ENCODE measurements at places on chromosomes 6 and 20.
A peak's percentile ranks its signal among the peaks of the same experiment; 100 is the strongest.

GRCh38 chr6:57301757-57302156 is 15.7 kb upstream of the PRIM2 start:
- DNase-seq, result no peak

DNA sequence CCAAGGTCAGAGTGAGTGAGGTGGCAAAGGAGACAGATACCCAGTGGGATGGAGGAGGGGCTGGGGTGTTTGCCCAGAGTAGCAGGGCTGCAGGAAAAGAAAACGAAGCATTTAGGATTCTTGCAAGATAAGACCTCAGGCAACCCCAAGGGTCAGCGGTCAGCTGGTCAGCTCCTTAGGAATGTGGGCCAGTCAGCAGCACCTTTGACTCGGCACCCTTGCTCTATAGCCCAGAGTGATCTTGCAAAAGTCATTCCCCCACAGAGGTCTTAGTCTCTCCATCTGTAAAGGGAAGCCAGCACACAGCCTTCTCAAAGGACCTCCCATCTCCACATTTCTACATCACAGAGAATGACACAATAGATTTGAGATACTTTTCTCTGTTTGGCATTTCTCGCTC is 56.7 kb downstream of the VEGFA start:
- no peak for DNase-seq

DNA sequence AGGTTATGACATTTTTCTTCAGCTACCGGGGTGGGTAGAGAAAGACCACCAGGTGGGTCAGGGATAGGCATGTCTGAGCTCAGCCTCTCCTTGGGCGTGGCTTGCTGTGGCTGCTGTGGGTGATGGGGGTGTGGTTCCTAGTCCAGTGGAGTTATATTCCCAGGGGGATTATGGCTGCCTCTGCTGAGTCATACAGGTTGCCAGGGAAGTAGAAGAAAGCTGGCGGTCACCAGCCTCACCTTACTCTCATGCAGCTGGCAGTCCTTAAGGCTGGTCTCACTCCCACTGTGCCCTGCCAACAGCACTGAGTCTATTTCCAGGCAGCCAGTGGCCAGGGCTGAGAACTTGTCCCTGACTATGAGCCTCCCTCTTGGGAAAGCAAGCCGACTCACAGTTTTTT is 130.0 kb downstream of the SCP2D1 start:
- no peak for DNase-seq

DNA sequence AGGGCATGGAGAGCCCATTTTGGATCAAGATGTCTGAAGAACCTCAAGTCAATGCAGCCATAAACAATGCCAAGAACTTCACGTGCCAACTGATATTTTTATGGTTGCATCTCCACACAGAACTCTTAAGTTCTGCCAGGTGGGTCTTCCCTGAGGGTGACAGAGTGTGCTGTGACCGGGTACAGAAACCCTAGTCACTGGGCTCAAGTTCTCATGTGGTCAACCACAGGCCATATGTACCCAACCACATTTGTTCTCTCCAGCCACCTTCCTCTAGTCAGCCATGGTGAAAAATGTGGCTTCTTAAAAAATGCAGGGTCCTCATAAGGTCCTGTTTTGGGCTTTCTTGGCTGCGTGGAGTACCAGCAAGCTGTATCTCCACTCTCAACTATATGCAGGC is 48.9 kb downstream of the CLIC5 start:
- no peak for DNase-seq

GRCh38 chr20:57628047-57628961 is 8.1 kb upstream of the ZBP1 start:
- DNase-seq, result peak; percentile 43

DNA sequence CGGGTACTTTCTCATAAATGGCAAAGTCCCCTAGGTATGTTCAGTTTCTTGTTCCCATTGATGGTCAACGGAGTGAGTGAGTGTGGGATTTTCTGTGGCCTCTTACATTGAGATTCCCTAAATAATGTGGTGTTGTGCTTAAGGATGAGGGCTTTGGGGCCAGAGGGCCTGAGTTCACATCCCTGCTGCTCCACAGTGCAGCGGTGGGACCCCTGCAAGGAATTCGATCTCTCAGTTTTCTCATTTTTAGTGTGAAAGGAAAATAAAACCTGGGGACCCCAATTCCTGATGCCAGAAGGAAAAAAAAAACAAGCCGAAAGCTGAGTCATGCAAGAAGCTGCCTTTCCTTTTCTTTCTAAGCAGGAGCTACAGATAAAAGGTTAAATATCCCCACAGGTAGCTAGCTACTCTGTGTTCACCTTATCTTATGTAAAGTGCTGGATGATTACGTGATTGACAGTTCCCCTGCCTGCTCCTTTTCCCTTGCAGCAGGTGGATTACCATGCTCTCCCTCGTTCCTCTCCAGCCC is 120.2 kb upstream of the CLDN20 start:
- DNase-seq, result no peak

- no peak for DNase-seq
Observed at GRCh38 chr20:15639839-15640238, 933.4 kb downstream of the KIF16B start.

- DNase-seq, result no peak
Observed at GRCh38 chr20:45044084-45044573, 56.8 kb downstream of the KCNS1 start.

- DNase-seq, result no peak
Observed at GRCh38 chr6:14751645-14752175, 494.2 kb upstream of the JARID2 start.

DNA sequence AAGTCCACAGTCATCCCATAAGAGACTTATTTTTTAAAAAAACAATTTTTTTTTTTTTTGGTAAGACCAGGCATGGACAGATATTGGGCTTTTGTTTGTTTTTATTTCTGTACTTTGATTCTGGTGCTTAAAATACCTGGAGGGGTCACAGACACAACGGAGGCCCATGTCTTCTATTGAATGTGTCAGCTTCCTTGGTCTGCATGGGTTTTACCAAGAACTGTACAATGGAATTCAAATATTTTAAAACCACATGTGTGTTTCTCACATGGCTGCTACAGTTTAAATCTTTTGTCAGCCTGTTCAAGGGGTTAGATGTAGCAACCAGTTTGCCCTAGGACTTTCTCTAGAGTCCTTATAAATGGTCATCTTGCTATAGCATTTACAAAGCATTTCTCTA is 139.8 kb downstream of the SOX4 start:
- DNase-seq, result no peak

DNA sequence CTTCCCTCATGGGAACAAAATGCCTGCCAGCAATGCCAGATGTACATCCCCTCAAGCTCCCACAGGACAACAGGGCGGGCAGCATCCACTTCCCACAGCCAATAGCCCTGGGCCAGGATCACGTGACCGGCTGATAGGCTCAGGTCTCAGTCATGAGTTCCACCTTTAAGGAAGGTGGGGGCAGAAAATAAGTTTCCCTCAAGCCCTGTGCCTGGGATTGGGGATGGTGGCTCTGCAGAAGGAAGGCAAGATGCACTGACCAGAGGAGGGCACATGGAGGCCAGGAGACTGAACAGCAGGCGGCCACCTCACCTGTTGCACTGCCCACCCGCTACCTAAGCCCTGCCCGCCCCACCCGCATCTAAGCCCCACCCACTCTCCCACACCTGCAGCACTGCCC is 149.1 kb downstream of the BMP7 start:
- DNase-seq, result no peak

DNA sequence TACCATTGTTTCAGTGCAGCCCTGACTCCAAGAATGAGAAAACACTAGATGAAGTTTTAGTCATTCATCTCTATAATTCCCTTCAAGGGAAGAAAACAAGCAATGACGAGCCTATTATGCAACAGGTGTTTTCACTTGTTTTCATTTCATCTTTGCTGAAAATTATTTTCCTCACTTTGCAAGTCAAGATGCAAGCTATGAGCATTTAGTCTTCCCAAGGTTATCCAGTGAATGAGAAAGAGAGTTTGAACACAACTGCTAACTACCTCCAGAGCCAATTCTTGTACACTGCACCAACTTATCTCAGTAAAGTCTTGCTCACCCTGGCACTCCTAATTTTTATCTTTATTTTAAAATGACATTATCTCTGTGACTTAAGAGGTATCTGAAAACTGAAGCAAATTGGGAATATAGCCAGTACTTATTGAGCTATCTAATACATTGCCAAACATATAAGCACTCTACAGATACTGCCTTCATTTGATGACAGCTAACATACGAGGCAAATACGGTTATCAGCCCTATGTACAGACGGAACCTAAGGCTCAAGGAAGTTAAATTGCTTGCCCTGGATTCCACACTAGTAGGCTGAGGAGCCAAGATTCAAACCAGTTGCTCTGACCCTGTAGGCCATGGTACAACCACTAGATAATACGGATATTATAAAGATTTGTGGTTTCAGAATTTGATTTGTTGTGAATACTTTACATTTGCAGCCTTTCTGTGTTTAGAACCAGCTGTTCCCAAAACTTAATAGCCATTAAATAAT is 36.8 kb downstream of the MOXD1 start:
- DNase-seq, result no peak

- DNase-seq, result no peak
Observed at GRCh38 chr6:152587473-152587872, 49.7 kb downstream of the SYNE1 start.

GRCh38 chr6:133710826-133711225 is 178.1 kb upstream of the TCF21 start:
- no peak for DNase-seq

- no peak for DNase-seq
Observed at GRCh38 chr20:44997668-44998067, 31.4 kb downstream of the STK4 start.

DNA sequence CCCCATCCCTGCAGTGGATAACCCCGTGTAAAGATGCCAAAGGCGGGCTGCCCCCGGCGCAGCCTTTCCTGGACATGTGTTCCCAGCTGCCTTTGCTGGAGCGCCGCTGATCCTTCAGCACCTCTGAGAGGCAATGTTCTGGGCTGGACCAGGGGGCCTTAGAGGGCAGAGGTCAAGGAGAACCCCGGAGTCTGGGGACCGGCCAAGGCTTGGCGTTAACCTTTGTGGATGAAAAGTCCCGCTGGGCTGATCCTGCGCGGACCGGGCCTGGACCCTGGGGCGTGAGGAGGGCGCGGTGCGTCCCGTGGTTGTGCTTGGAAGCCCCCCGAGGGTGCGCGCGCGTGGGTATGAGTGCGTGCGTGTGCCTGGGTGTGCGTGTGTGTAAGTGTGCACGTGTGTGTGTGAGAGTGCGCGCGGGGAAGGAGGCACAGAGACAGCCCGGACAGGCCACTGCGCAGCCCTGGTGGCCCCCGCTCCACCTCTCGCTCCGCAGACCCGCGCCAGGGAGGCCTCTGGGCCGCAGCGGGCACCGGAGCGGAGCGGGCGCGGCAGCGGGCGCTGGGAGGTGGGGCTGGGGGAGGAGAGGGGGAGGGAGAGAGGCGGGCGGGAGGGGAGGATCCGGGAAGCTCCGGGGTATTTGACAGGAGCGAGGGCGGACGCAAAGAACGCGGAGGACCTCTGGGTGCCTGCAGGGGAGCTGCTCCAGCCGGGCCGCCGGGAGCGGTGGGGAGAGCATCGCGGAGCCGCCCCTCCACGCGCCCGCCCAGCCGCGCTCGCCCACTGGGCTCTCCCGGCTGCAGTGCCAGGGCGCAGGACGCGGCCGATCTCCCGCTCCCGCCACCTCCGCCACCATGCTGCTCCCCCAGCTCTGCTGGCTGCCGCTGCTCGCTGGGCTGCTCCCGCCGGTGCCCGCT is at the start of gene SMOC2:
Gene SMOC2, plus strand, starts transcription at position 665 of the 914 bp plus-strand sequence. Its CDS starts 187 bp downstream, at position 852.
- no peak for DNase-seq

DNA sequence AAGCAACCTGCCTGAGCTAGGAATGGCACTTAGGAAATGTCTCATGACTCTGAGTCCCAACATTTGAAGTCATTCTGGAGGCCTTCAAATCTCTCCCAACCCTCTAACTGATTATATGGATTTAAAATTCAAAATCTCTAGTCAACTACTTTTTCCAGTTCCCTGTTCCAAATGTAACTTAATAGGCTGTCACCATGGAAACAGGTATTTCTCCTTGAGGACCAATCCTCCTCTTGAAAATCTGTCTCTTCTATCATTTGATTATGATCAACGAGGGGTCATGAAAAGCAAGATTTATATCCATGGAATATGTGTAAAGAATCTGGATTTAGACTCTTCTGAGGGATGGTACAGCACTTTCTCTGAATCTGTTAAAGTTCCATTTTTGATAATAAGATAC is 127.3 kb upstream of the DTNBP1 start:
- no peak for DNase-seq

DNA sequence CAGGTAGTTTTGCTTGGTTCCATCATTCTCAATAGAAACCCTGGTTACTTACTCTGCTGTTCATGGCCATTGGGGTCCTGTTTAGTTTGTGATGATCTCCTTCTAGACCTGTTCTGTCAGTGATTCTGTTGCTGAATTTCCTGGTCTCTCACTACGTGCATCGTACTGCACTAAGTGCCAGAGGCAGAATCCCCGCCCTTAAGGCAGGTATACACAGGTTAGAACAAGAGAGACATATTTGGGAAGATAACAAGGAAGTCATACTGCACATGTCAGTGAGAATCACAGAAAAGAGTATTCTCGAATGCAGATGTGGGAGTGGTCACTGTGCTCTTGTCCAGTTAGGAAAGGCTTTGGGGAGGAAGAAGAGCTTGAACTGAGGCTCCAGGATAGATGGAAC is 148.1 kb upstream of the MYLIP start:
- no peak for DNase-seq

- DNase-seq, result no peak
Observed at GRCh38 chr6:157023958-157024357, 246.8 kb downstream of the ARID1B start.

- no peak for DNase-seq
Observed at GRCh38 chr6:4370066-4370465, 234.7 kb upstream of the ECI2 start.

DNA sequence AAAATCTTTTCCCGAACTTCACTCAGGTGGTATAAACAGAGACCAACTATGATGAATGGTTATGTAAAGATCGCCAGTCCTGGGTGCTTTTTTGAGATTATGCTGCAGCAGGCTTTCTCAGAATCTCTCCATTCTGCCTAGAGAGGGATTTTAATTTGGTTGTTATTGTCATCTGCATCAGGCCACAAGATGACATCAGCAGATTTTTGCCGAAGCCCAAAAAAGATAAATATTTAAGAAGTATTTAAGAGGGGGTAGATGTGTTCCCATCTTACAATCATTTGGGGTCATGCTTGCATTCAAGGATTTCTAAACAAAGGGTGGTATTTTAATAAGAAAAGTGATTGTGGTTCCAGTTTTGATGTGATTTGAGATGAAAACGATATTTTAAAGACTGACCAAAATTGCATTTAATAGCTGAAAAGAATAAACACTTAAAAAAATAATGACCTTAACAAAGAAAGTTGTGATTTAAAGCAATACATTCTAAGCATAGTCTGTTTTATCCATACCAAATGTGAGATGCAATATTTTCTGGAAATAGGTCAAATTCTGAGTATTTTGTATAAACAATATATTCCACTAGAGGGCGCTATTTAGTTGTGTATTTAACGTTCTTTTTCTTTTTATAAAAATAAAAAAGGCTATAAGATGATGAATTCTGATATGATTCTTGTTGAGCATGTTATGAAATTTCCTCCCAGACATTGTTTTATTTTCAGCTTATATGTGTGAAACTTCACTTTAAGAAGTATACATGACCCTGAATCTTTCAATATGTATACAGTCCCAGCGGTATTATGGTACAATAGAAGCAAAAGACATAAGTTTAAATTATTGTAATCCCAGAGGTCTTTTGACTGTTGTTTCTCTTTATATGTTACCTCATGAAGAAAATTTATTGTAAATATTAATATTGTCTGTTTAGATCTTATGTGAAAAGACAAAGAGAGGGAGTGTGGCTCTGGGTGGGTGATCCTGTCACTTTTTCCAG is 51.0 kb upstream of the ZFP64 start:
- DNase-seq, result no peak
